RWPE2 (cell line): ENCODE measurements at places on chromosomes 5 and 9.

- peaks cover 3% of the 10 kb centered on the region; the same call in 1 of the 2 replicates for H3K36me3 ChIP-seq
- H3K4me1 ChIP-seq = no peaks in the 10 kb centered on the region
- no peak for DNase-seq
- H3K27ac ChIP-seq = no peak overlapping the region
These were observed 48.6 kb downstream of the AMBP start for GRCh38 chr9:114029311-114030170.

- no peak overlapping the region for H3K27ac ChIP-seq
- H3K36me3 ChIP-seq = no peaks in the 10 kb centered on the region
- H3K4me1 ChIP-seq = no peaks in the 10 kb centered on the region
These were observed 1047.6 kb upstream of the ACO1 start for GRCh38 chr9:31336841-31337240.

- no peaks in the 10 kb centered on the region for H3K27me3 ChIP-seq
- peaks cover 39% of the 10 kb centered on the region for H3K4me1 ChIP-seq
- peaks cover 12% of the 10 kb centered on the region for H3K36me3 ChIP-seq
- peak; percentile 95 for DNase-seq
- peak overlapping the region; percentile 93 for H3K4me3 ChIP-seq
These were observed 616 bp upstream of the ENC1 start for GRCh38 chr5:74640954-74641734.

DNA sequence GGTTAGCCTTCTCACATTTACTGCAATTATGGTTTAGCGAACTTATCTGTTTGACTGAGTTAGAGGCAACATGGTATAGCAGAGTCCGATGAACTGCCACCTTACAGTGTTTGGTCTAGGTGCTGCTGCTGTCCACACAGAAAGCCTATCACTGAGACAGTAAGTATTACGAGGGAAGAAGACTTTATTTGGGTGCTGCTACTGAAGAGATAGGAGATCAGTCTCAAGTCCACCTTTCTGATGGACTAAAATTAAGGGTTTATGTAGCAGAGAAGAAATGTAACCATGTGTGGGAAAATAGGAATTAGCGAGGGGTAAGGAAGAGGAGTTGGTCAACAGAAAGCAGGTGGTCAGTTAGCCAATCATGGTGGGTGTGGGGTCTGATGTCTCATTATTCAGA, 109.7 kb downstream of the ZSWIM6 start:
- H3K4me3 ChIP-seq = no peak overlapping the region
- no peaks in the 10 kb centered on the region for H3K27me3 ChIP-seq
- H3K36me3 ChIP-seq = peaks cover 4% of the 10 kb centered on the region; the same call in 1 of the 2 replicates
- DNase-seq = no peak

DNA sequence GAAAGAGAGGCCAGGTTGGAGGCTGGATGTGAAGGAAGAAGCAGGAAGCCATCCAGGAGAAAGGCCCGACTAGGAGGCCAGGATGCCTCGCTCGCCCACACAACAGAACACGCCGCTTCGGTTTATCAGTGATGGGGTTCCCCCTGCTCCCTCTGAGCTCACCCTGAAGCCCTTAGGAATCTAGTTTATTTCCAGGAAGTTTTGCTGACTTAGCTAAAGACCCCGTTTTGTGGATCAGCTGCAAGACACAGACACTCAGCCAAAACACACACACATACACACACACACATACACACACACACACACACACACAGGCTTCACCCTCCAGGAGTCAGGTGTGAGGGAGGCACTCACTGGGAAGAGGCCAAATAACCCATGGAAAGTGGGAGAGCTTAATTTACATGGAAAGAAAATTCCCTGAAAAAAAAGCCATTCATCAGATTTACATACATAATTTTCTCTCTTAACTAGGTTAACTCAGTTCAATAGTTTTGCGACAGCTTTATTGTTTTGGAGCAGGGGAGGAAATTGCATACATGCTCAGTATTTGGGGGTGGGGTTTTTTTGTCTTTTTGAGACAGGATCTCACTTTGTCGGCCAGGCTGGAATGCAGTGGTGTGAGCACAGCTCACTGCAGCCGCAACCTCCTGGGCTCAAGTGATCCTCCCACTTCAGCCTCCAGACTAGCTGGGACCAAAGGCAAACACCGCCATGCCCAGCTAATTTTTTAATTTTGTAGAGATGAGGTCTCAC, 92.7 kb upstream of the HAND1 start:
- H3K27me3 ChIP-seq = no peaks in the 10 kb centered on the region
- no peak for DNase-seq
- no peaks in the 10 kb centered on the region for H3K4me1 ChIP-seq

DNA sequence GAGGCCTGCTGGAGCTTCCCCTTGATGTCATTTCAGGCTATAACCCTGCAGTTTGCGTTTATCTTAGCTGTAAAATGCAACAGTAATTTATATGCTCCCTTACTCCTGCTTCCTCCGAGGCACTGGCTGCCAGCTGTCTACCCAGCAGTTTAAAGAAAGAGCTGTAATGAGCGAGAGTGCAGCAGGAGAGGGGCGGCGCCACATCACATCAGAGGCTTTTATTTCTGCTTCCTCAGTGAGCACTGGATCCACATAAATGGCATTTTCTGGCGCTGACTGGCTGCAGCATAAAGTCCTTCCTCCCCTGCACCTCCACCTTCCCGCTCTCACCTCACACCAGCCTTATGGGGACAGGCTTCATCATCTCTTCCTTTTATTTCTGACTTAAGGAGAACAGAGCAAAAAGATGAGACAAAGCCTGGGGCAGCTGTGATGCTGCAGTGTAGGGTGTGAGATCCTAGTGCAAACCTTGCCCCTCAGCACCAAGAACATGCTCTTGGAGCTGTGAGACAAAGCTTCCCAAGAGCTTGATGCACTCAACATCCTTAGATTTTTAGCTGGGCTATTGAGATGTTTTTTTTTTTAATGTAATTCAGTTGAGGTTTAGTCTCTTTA, 829.6 kb upstream of the ZNF608 start:
- no peak overlapping the region for H3K4me3 ChIP-seq
- H3K36me3 ChIP-seq = no peaks in the 10 kb centered on the region
- H3K27me3 ChIP-seq = no peaks in the 10 kb centered on the region
- H3K4me1 ChIP-seq = no peaks in the 10 kb centered on the region
- H3K27ac ChIP-seq = no peak overlapping the region
- DNase-seq = no peak

- no peaks in the 10 kb centered on the region for H3K36me3 ChIP-seq
- DNase-seq = no peak
- no peaks in the 10 kb centered on the region for H3K27me3 ChIP-seq
- H3K27ac ChIP-seq = no peak overlapping the region
- H3K4me1 ChIP-seq = no peaks in the 10 kb centered on the region
These were observed 14.0 kb downstream of the TMEM174 start for GRCh38 chr5:73186976-73187375.
